ENCODE measurements at places on chromosomes 1 and 21.

- DNase-seq, result no peak
These were observed 39.1 kb upstream of the KIF1B start for GRCh38 chr1:10171105-10171767.

- DNase-seq, result no peak
These were observed 21.8 kb downstream of the PPFIA4 start for GRCh38 chr1:203048086-203048485.

- DNase-seq, result peak; percentile 50
These were observed 19.7 kb downstream of the RCC2 start for GRCh38 chr1:17419626-17420328.

DNA sequence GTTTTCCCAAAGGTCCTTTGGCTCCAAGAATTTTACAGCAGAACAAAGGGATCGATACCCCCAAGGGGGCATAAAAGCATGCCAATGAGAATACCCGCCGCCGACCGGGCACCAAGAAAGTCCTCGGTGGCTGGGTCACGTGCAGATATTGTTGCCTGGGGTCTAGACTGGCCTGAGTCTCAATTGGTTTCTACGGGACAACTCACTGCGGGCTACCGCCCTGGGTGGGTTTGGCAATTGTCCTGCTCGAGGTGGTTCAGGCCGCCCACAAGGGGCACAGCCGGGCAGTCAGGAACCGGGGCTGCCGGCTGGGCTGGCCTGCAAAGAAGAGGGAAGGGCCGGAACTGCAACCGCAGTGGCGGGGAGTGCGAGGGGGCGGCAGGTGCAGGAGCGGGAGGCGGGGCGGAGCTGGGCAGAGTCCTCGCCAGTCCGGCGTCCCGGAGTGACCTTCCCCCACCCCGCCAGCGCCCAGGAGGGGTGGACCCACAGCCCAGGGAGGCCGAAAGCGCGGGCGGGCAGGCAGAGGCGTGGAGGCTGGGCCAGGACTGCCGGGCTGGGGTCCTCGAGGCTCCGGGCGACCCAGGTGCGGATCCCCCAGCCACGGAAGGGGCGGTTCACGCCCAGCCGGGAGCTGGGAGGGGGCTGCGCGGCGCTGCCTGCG is 926 bp upstream of the ATP1B1 start:
- no peak for DNase-seq

DNA sequence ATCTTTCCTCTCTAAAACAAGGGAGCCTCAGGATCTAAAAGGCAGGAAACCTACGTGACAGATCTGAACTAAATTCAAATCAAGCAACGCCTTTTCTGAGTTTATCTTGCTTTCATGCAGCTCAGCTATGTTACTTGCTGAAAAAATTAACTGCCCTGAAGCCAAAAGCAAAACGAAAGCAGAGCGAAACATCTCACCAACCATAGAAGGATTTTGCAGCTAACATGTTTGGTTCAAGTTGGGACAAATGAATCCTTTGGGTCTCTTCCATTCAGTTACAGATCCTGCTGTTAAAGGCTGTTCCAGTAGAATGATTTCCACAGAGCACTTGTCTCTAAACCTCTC is 482 bp downstream of the SLC2A5 start:
- DNase-seq, result no peak

DNA sequence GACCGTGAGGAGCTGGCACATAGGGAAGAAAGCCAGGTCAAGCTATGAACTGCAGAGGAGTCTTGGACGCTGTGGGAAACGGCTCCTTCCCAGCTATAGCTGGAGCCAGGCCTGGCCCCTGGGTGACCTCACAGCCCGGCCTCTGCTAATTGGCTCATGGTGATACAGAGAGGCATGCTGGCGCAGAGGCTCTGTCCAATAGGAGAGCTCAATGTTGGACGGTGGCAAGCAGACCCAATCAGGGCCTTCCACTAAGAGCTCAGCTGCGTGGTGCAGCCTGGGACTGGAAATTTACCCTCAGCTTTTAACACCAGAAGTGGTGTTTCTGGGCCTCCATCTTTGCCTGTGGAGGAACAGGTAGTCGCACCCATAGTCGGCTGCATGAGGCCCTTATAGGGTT is 64.4 kb upstream of the GRHL3 start:
- DNase-seq, result no peak

Data from stimulated activated CD4-positive, alpha-beta T cell treated with anti-CD3 and anti-CD28 coated beads, Interleukin-4, amount 100 ng/mL, for 4 hours (primary cell).